ENCODE measurements at places on chromosomes 5 and 9. TPM values are rescaled to one million over a fixed set of nuclear protein-coding genes. Genes with fewer than 3 reads are reported as not detected.

FRMPD1 gene
- total RNA-seq: not detected

SPINK6 gene
- total RNA-seq: not detected

TSSK1B gene
- total RNA-seq: 0.21 TPM

FOXD4L5 gene
- total RNA-seq: 0.24 TPM

PDLIM4 gene
- 33.7 TPM for total RNA-seq

ARL14EPL gene
- total RNA-seq: not detected

PCDHA9 gene
- total RNA-seq: under 0.01 TPM

Measured in tracheal epithelial cell (primary cell).